ENCODE measurements at places on chromosomes 13 and 19.

GRCh38 chr19:1624458-1624857, 19.2 kb upstream of the UQCR11 start:
- peak; percentile 45 for DNase-seq

GRCh38 chr19:4633140-4633967, 6.0 kb upstream of the TNFAIP8L1 start:
- peak; percentile 91 for DNase-seq

GRCh38 chr13:95030821-95031343, 270.4 kb downstream of the ABCC4 start:
- no peak for DNase-seq

DNA sequence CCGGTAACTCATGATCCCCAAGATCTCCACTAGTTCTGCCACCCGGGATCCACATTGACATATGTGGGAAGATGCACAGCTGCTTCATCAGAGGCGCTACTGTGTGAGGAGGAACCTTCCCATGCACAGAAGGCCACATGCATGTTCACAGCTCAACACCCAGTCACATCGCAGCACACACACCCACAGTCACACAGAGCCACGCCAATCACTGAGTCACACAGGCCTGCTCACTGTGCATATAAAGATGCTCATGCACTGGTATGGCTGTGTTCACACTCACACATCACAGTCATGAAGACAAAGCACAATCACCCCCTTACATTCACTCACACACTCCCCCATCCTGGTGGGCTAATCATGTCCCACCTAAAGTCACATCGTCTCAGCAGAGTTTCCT, 9.8 kb downstream of the CLC start:
- DNase-seq, result no peak

DNA sequence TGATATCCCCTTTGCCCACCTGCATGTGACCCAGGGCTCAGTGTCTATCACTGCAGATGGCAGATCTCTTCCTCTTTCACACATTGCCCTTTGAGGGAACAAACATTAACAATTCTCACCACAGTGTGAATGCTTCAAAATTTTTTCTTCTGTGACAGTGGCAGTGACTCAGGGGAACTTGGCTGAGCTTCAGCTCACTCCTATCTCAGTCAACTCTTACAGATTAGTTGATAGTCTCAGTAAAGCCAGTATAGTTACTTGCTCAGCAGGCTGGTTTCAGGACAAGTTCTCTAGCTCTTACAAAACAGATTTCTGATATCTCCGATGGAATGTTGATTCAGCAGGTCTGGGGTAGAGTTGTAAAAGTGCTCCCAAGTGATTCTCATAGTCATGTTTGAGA, 166.9 kb downstream of the DLEU7 start:
- DNase-seq, result no peak

- no peak for DNase-seq
These were observed 505.6 kb downstream of the KCTD12 start for GRCh38 chr13:76380446-76381065.

DNA sequence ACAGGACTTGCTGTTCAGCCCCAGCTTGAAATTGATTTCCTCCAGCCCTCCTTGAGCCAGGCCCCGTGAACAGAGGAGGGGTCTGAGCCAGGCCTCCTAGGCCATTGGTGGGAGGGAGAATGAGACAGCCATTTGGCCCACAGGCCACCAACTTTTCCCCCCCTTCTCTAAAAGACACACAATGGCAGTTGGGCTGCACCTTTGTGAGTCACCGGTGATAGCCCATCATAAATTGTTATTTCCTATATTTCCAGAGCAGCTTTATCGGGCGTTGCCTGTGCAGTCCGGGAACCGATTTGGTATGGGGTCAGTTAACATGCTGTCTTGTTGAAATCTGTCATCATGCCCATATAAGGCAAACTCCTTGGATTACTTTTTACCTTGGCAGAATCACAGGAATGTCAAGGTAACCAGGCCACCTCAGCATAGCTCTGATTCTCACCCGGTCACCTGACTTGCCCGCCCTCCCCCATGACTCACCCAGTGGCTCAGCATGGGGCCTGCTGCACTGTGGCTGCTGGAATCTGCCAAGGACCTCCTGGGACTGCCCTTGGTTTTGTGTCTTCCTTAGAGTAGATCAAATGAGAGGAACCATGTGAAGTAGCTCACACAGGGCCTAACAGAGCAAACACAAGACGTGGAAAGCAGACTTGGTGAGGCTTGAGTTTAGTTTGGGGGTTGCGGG, 36.1 kb downstream of the ACTN4 start:
- no peak for DNase-seq

DNA sequence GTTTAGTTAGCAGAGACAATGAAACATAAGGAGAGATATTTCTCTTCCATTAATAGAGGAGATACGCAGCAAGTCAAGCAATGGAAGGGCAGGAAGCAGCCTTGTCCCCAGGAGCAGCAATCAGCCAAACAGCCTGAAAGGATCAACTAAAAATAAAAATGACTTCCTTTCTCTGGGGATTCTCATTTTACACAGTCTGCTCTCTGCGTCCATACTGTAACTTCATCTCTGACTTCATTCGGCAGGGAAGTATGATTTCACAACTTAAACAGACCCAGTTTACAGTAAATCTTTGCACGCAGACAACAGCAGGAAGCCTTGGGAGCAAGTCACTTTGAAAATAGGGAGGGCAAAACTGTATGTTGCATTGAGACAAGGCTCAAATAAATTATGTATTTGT, 826.7 kb downstream of the DIAPH3 start:
- DNase-seq, result no peak

DNA sequence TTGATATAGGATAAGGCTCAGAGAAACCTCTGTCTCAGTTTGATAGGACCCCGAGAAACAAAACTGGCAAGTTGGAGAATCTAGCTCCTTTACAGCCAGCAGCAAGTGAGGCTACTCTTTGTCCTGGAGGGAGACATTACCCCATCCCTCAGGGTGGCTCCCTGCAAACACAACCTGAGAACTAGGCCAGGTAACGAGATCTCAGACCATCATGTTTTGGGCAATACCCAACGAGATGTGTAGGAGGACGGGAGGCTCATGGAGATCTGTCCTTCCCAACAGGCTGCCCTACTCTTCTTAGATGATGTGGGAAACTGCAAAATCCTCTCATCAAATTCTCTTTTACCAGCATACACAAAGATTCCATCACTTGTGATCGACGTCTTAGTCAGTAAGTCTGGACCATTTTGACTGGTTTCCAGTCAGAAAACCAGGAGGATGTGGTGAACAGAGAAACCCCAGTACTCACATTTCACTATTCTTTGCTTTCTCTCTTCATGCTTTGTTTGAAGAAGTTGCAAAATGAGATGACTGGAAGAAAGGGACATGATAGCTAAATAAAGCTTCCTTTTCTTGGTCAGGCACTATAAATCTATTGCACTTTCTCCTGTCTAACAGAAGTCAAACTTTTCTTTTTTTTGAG, 6.0 kb upstream of the CTU1 start:
- no peak for DNase-seq

DNA sequence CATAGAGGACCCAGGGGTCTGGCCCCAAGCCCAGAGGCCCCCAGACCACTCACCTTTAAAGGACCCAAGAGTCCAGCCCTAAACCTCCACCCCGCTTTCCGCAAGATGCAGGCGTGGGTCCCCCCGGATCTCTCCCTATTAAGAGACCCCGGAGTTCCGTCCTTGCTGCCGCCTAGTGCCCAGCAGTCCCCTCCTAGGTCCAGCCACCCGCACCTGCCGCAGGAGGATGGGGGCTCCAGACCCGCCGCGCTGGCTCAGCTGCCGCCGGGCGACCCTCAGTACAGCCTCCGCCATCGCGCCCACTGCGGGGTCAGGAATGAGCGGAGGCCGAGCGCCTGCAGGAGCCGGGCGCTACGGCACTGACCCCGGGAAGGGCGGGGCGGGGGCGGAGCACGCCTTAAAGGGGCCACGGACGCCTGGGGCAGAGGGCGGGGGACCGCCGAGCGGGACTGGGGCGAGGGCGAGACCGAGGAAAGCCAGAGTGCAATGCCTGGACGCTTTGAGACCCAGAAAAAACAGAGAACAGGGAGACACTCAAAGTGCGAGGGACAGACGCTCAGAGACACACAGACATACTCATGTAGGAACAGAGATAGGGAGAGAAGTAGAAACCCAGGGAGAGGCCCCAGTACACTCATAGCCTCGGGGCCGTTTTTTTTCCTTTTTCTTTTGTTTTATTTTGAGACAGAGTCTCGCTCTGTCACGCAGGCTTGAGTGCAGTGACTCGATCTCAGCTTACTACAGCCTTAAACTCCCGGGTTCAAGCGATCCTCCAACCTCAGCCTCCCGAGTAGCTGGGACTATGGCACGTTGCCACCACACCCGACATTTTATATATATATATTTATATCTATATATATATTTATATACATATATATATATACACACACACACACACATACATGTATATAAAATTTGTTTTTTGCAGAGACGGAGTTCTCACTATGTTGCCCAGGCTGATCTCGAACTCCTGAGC, at the start of gene ETHE1:
TSS of gene ETHE1 (minus strand) at position 318 of the 976 bp plus-strand sequence. CDS start at position 294, 24 bp downstream.
- DNase-seq, result peak; percentile 98

DNA sequence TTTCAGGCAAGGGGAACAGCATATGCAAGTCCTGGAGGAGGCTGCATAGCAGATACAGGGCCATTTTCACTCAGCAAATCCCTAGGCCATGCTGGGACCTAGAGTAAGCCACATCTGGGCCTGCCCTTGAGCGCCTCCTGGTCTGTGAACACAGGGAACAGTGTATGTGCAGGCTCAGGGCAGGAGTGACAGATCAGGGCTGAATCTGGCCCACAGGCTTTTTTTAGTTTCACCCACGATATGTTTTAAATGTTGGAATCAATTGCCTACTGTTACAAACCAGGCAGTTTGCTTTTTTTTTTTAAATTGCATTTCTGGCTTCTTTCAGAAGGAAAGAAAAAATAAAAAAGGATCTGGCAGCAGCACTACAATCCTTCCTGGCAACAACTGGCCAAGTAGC, 1.5 kb upstream of the TMEM145 start:
- DNase-seq, result no peak

DNA sequence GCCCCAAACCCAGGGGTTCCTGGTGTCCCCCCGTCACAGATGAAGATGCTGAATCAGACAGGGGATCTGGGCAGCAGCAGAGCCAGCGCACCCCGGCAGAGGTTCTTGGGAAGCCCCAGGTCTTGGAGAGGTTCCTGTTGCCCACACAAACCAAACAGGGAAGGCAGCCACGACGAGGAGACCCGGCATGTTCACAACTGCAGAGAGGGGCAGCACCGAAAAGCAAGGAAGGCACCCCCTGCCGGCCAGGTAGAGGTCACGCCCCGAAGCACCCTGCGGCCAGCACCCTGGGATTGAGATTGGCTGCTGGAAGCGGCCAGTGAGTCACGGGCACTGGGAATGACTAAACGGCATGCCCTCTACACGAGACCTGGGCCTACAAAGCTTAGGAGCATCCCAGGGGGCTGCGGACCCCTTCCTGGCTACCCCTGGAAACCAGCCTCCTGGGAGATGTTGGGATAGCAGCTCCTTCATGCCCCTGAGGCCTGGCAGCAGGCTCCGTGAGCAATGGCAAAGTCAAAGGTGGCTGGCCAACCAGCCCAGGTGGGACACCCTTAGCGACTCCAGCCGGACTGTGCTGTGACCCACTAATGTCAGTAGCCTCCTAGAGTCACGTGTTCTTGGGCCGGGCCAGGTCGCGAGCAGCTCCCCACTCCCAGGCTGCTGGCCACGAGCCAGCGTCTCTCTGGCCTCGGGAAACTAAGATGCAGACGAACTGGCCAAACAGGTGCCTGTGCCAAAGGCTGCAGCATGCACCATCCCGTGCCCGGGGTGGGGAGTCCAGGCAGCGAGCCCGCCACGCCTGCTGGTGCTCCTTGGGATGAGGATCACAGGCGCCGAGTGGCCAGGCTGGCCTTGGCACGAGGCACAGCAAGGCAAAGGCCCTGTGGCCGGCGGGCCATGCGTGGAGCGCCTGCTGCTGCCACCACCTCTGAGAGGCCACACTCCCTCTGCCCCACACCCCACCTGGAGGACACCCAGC, 43.2 kb downstream of the MLLT1 start:
- DNase-seq, result peak; percentile 73

DNA sequence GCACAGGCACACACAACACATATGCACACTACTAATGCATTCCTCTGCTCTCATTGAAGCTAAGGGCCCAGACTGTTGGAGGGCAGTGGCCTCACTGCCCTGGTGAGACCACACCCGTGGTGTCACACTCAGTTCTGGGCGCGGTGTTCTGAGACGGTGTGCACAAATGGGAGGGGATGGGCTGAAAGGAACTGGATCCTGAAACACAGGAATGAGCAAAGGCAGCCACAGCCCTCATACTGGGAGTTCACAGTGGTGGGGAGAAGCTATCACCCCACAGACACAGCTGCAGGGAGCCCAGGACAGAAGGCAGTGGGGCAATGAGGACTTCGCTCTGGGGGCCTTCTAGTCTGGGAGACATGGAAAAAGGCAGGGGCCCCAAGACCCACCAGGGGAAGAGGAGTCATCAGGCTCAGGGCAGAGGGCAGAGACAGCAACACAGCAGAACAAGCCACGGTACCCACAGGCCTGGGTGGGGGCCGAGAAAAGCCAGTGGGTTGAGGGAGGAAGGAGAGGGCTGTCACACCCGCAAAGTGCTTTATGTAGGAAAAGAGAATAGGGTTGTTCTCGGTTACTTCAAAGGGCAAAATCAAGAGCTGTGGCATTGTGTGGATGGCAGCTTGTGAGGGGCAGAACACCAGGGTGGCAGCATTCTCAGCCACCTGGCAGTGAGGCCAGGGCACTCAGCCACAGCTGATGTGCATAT, 75.4 kb upstream of the GPR183 start:
- no peak for DNase-seq

- DNase-seq, result no peak
These were observed 68.9 kb upstream of the TDRD3 start for GRCh38 chr13:60328073-60328472.

DNA sequence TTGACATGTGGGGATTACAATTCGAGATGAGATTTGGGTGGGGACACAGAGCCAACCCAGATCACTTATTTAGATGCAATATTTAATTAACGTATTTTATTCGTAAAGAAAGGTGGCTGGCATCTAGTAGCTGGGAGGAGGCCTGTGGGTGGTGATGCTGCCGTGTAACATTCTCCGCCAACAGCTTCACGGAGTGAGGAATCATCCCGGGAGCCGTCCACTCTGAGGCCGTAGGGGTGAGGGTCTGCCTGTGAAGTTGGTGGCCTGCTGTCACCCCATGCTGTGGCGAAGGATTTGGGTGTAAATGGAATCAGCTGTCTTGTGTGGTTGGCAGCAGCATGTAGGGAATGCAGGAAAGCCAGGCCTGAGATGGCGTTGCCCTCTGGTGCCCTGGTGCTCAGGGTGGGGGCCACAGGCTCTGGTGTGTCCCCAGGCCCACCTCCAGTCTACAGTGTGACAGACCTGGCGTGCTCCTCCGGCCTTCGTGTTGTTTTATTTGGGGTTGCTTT, 3.3 kb upstream of the TEX29 start:
- no peak for DNase-seq

- DNase-seq, result peak; percentile 55
These were observed 58.7 kb upstream of the PABPC3 start for GRCh38 chr13:25037057-25037813.

GRCh38 chr13:109150696-109151095, 521.3 kb downstream of the MYO16 start:
- no peak for DNase-seq

DNA sequence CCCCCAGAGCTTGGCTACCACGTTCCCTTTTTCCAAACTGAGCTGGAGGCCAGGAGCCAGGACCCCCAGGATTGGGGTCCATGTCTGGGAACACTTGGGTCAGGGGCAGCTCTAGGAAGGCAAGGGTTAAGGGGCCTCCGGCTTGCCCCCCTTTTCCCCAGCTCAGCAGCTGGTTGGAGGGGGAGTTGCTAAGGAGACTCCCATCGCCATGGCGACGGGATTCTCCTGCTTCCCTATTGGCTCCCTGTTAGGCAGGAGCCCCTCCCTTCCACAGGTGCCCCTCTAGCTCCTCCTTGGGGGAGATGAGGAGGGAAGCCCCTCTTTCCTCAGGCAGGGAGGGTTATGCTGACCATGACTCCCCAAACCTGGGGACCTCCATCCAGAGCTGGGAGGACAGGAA, 33.9 kb downstream of the PDE4A start:
- DNase-seq, result peak; percentile 72
